ENCODE measurements at places on chromosomes 16 and 17. TPM values are rescaled to one million over a fixed set of nuclear protein-coding genes. Genes with fewer than 3 reads are reported as not detected.

- no peak for DNase-seq
Measured at GRCh38 chr16:48972236-48972635, 309.4 kb downstream of the CBLN1 start.

DNA sequence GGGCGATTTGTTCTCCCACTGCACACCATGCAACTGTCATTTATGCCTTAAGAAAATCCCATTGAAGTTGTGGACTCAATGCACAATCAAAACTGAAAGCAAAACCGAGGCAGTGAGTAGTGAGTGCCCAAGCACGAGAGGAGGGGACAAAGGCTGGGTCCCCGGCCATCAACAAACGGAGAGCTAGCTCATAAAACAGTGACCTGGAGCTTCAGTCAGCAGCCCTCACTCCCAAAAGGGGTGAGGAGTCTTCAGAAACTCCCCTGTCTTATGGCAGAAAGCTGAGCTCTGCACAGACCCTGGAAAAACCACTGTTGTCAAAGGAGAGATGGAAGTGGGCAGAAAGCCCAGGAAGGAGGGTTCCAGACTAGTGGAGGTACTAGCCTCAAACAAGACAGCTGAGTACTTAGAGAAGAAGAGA is 96.9 kb downstream of the ADCY9 start:
- DNase-seq = no peak

DNA sequence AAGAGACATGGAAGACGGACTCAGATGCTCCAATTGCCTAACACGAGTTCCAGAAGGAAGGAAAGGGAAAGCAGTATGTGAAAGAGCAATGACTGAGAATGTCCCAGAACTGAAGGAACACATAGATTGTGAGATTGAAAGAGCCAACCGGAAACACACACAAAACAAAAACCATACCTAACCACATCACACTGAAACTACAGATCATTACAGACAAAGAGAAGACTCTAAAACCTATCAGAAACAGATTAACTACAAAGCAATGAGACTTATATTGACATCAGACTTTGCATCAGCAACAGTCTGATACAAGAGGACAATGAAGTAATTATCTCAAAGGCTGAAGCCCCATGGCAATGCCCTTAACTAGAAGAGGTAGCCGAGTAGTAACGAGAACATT is 45.6 kb upstream of the CLEC18B start:
- DNase-seq = no peak

DNA sequence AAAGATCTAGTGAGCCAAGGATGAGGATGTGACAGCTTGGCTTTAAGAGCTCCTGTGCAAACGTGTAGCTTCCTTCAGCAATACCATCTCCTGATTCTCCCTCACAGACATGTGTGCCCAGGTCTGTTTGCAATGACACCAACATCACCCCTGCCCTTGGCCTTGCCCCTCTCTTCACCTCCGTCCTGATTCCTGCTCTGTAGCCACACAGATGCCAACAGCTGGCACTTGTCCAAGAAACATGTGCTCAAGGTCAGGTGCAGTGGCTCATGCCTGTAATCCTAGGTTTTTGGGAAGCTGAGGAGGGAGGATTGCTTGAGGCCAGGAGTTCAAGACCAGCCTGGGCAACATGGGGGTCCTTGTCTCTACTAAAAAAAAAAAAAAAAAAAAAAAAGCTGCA is 103.8 kb upstream of the CRHR1 start:
- DNase-seq = no peak

PRSS8 gene
- 187 TPM for polyA plus RNA-seq

GP1BA gene
- not detected for polyA plus RNA-seq

CASKIN1 gene
- polyA plus RNA-seq = 0.30 TPM

TMEM100 gene
- 0.67 TPM for polyA plus RNA-seq

CTRL gene
- not detected for polyA plus RNA-seq

DNA sequence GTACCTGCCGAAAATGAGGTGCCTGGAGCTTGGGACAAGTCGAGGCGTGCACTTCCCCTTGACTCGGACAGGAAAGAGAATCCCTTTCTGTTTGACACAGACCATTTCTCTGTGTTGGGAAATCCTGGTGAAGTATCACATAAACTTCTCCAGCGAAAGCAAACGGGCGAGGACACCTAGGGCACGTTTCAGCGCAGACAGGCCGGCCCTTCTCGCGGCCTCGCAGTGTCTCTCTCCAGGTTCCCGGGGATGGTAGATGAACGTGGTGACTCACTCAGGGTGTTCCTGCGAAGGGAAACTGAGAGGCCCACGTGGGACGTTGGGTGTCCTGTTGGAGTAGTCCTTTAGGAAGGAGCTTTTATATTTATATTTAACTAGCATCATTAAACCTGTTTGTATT is 36.3 kb upstream of the ZNF750 start:
- DNase-seq = no peak

NPIPB2 gene
- polyA plus RNA-seq = 4.9 TPM

- DNase-seq = no peak
Measured at GRCh38 chr16:31083081-31083480, 5.7 kb downstream of the PRSS53 start.

TP53TG3 gene
- not detected for polyA plus RNA-seq

- DNase-seq = no peak
Measured at GRCh38 chr17:78343543-78344201, 16.2 kb downstream of the SOCS3 start.

PYDC1 gene
- not detected for polyA plus RNA-seq

TOB1 gene
- polyA plus RNA-seq = 52.5 TPM

NACA2 gene
- polyA plus RNA-seq = not detected

CCL1 gene
- not detected for polyA plus RNA-seq

SLC2A4 gene
- polyA plus RNA-seq = 2.8 TPM

TRPV3 gene
- polyA plus RNA-seq = 0.13 TPM

ITGA2B gene
- 0.67 TPM for polyA plus RNA-seq
